ENCODE measurements at places on chromosomes 2 and 18.

DNA sequence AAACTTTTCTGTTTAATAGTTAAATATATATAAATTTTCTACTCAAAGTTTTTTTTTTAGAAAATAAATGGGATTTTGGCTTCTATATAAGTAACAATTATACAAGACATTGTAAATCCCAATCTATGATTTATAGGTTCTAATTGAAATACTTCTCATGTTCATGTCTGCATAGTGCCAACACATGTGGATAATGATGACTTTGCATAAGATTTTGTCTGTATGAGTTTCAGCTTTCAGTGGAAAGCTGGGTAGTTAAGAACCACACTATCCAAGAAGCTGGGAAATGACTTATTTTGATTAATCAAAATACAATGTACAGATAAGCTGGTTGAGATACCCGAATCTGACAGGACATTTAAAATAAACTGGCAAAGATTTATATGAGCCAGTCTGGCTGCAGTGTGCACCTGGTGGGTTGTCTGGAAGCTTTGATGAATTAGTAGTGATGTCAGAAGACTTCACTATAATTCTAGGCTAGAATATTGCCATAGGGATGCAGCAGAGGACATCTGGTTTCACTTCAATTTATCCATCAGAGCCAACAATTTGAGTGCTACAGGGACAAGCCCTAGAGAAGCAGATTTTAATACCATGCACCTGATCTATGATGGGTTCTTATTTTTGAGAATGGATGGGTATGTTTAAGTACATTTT is 45.4 kb downstream of the EML6 start:
- no peak for DNase-seq

DNA sequence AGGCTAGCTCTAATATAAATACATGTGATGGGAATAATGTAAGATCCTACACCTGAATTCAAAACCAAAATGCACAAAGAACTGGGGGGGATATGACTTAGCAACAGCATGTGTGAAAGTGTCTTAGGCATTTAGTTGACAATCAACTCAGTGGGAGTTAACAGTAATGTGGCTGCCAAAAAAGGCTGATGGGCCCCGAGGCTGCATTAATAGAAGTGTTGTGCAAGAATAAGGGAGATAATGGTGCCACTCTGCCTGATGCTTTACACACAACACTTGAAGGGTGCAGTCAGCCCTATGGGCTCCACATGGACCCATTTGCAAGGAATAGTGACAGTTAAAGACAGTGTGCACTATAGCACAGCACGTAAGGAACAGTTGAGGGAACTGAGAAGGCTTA is 649.4 kb upstream of the ZEB2 start:
- DNase-seq = no peak

DNA sequence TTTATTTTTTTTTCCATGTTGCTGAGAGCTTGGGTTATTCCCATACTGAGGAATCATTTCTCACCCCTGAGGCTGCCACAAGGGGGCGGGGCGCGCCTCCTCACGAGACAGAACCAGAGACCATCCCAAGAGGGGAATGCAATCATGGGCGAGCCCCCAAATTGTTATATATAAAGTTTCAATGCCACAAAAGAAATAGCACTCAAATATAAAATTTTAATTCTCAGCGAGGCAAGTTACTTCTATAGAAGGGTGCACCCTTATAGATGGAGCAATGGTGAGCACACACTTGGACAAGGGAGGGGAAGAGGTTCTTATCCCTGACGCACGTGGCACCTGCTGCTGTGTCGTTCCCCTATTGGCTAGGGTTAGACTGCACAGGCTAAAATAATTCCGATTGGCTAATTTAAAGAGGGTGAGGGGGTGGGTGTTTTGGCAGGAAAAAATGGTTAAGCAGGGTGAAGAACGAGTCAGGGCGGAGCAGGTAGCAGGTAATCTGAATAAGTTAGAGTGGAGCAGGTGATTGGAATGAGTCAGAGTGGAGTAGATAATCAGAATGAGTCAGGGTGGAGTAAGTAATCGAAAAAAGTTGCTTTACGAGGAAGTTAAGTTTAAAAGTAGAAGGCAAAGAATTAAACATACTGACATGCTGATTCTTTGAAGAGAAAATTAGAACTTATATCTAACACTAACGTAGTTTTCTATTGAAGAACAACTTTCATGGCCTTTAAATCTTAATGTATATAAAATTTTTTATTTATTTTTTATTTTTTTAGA is 177.5 kb downstream of the MTCL1 start:
- DNase-seq = peak; percentile 51

DNA sequence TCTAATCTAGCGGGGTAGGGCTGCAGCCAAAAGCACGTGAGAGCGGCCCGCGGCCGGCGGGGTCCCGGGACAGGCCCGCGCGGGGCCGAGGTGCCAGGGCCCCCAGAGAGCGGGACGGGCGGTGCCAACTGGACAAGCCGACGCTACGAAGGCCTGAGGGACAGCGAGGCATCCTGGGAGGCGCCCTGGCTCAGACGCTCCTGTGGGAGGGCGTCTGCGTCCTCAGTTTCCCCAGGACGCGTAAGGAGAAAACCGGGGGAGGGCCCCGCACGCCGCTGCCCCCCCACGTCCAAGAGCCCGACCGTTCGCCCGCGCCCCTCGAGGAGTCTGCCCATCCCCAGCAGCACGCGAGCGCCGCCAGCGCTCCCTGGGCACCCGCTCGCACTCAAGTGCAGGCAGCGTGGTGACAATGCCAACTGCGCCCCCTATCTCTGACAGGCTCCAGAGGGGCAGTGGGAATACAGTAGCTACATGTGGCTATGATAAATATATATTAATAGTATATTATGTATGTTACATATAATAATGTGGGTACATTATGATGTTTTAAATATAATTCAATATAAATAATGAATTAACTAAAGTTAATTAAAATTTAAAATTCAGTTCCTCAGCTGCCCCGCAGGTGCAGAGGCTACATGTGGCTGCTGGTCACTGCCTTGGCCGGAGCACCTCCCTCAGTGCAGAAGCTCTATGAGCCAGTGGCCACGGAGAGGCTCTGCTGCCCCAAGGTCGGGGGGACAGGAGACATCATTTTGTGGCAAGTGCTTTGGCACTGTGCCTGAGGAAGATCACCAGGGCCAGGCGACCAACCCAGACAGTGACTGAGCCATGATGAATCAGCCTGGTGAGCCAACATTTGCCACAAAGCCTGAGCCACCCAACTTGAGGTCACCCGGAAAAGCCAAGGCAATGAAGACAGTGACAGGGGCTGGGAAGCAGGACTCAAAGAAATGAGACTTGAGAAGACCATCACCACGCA is 5.5 kb upstream of the SFT2D3 start:
- peak; percentile 80 for DNase-seq

GRCh38 chr2:17272170-17272569 is 246.1 kb downstream of the RAD51AP2 start:
- no peak for DNase-seq

DNA sequence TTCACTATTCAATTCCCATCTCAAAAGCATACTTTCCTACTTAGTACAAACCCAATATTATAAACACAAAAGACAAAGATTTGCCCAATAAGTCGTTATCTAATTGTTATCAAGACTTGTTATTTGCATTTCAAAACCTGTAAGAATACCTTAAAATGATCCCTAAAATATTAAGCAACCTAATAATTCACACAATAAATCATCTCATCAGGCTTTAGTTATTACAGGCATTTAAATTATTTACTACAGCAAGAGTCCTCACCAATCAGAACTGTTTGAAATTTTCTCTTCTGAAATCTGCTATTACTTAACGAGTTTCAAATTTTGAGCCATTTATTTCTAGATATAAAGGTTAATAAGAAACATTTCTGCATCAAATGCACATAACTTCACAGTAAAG is 1.6 kb downstream of the CCDC88A start:
- no peak for DNase-seq

DNA sequence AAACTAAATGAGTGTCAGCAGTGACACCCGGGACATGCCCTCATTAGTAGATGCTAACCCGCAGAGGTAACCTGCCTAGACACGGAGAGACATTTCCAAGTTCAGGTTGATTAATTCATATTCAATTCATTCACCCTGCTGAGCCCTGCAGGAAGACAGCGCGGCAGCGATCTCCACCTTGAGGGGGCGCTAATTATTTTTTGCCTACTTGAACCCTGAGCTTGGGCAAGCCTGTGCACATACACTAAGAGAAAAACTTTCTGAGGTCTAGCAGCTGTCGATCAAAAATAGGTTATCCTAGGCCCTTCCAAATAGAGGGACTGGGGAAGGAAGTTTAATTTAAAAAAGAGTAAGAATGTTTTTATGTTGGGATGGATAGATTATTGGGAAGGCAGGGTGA is 1.3 kb upstream of the LYPD6 start:
- no peak for DNase-seq

DNA sequence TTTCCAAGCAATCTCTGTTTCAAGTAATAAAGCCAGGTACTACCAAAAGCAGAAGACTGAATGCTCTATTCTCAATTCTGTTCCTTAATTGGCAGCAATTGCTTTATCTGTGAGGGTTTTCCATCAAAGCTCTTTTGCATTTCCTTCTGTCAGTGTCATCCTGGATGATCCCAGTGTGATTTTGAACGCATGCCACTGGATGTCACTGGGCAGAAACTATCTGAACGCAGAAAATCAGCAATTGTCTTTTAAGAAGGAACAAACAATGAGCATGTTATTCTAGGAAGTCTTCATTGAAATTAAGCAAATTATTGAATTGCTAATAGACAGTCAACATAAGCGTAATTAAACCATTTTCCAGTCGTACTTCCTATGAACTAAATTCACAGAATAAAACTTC is 259.0 kb upstream of the REG3G start:
- no peak for DNase-seq

DNA sequence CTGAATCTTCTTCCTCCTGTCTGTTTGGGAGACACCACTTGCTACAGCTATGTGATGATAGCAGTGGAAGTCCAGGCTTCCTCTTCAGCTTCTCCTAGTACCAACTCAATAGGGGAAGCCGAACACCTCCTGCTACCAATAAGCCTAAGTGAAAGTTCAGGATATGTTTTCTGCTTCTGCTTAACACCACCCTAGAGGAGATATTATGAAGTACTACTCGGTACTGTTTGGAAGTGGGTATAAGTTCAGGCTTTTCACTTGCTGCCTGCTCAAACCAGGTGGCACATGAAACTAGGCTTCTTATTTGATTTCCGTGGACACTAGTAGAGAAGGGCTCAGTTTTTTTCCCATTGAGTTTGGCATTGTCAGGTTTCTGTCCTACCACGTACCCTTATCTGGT is 99.8 kb downstream of the PTPN4 start:
- no peak for DNase-seq

- DNase-seq = peak; percentile 52
Measured at GRCh38 chr18:9612215-9612830, 2.0 kb downstream of the PPP4R1 start.

GRCh38 chr2:218896501-218897393 is 16.1 kb downstream of the WNT10A start:
- peak; percentile 43 for DNase-seq

GRCh38 chr18:13185675-13186198 is 32.8 kb upstream of the LDLRAD4 start:
- no peak for DNase-seq

DNA sequence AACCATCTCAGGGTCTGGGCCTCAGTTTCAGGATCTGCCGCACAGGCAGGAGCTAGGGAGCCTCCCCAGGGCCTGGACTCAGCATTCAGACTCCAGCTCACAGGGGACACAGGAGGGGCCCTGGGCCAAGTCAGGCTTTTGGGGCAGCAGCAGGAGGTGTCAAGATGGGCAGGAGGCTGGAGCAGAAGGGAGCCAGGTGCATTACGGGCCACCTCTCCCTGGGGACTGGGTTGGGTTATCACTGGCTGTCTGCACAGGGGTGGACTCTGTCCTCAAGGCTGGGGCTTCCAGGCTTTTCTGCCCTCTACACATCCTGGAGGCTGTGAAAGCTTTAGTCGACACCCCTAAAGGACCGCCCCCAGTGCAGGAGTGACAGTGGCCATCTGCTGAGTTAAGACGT is 20.0 kb downstream of the AQP12A start:
- no peak for DNase-seq

DNA sequence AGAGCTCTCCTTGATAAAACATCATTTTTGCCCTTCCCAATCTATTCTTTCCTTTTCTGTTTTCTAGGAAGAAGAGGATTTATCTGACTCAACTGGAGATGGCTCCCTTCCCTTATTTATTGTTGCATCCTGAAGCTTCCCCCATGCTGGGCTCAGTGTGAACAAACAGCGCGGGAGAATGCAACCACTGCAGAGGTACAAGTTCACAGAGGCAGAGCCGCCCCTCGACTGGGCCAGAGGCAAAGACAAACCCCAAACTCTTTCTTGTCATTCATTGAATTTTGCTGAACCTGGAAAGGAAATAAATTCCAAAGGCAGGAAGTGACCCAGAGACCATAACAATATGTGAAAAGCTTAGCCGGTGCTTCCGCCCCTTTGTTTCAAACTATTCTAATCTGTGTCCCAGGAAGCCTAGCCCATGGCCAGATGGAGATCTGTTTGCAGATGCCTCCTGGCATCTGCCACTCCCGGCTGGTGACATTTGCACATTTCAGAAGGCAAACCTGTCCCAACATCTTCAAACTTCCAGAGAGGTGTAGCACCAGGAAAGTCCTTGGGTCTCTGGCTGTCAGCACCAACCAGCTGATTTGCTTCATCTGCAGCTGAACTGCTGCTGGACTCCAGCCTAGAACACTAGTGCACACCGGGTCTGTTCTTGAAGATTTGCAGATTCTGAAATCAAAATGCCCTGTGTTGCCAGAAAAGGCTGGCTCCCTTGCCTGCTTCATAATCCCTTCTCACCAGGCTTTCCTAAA is 79.4 kb upstream of the MAP4K3 start:
- no peak for DNase-seq

- DNase-seq = no peak
Measured at GRCh38 chr2:190418727-190419126, 10.6 kb downstream of the MFSD6 start.

- DNase-seq = no peak
Measured at GRCh38 chr2:73018188-73018825, 53.2 kb downstream of the SFXN5 start.

DNA sequence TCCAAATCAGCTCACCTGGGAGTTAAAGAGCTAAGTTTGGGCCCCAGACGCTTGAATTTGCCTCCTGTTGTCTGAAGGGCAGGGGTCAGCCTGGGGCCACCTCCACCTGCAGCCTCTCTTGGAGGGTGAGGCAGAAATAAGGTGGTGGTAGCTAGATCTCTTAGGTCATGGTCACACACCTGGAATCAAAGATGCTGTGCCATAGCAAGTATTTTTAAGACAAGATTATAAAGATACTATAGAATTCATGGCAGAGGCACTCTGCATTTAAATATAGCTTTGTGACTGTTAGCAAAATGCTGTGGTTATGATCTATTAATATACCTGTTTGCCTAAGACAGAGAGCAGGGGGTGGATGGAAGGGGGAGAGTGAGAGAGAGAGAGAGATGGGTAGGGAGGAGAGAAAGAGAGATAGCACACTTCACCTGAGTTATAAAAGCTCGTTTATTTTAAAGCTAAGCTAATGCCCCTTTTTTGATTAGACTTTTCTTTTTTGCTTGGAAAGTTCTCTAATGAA is 242.7 kb downstream of the TMEM182 start:
- no peak for DNase-seq
